ENCODE measurements at places on chromosomes 13 and 19. TPM values are rescaled to one million over a fixed set of nuclear protein-coding genes. Genes with fewer than 3 reads are reported as not detected.
A peak's percentile ranks its signal among the peaks of the same experiment; 100 is the strongest.

CEACAM1 gene
- not detected for total RNA-seq

RYR1 gene
- total RNA-seq = under 0.01 TPM

- peak; percentile 95 for DNase-seq
- no peak overlapping the region for H3K27ac ChIP-seq
- no peaks in the 10 kb centered on the region for H3K36me3 ChIP-seq
- no peak overlapping the region for H3K4me3 ChIP-seq
- H3K27me3 ChIP-seq = peaks cover 7% of the 10 kb centered on the region
Observed at GRCh38 chr19:6718741-6719539, 1.5 kb downstream of the C3 start.

CDX2 gene
- total RNA-seq = not detected

DNA sequence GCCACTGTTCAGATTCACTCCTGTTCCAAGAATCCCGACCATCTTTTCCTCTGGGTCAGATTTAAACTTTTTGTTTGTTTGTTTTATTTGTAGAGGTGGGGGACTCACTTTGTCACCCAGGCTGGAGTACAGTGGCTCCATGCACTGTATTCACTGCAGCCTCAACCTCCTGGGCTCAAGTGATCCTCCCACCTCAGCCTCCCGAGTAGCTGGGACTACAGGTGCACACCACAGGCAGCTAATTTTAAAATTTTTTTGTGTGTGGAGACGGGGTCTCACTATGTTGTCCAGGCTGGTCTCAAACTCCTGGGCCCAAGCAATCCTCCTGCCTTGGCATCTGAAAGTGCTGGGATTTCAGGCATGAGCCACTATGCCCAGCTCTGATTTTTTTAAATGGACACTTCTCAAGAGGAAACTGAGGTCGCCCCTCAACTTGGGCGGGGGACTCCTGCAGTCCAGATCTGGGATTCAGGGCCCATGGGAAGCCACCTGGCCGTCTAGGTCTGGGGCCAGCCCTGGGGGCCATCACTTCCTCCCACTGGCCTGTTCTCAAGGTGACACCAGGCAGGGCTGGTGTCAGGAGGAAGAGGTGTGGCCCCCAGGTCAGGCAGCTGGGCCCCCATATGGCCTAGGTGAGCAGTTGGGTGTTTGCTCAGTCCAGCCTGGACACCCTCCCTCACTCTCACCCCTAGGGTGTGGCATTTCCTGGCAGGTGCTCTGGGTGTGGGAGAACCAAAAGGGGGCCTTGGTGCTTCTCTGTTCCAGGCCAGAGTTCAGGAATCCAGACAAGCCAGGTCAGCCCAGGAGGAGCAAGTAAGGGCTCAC, 1.3 kb downstream of the B3GNT3 start:
- no peaks in the 10 kb centered on the region for H3K4me1 ChIP-seq
- no peak overlapping the region for H3K4me3 ChIP-seq
- peaks cover 31% of the 10 kb centered on the region for H3K27me3 ChIP-seq
- DNase-seq = peak; percentile 41

DNA sequence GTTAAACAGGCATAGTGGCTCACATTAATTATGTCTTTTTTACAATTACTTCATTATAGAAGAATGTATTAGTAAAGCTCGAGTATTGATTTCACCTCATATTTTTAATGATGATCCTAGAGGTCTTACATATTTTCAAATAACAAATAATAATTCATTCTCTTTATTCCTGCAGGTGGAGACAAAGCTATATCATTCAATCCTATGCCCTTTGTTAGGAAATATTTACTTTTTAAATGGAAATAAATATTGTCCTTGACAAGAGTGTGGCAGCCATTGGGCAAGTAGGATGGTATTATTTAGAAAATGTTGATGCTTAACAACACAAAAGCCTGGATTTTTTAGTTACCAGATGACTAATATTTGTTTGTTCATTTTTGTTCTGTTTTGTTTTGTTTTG, 127.6 kb downstream of the COG6 start:
- H3K27me3 ChIP-seq = no peaks in the 10 kb centered on the region
- DNase-seq = no peak
- H3K4me1 ChIP-seq = peaks cover 21% of the 10 kb centered on the region
- no peak overlapping the region for H3K27ac ChIP-seq
- H3K36me3 ChIP-seq = no peaks in the 10 kb centered on the region
- H3K4me3 ChIP-seq = no peak overlapping the region

GRCh38 chr13:80256352-80256932, 84.5 kb downstream of the SPRY2 start:
- no peak overlapping the region for H3K4me3 ChIP-seq
- no peaks in the 10 kb centered on the region for H3K36me3 ChIP-seq
- no peak for DNase-seq
- no peak overlapping the region for H3K27ac ChIP-seq

DNA sequence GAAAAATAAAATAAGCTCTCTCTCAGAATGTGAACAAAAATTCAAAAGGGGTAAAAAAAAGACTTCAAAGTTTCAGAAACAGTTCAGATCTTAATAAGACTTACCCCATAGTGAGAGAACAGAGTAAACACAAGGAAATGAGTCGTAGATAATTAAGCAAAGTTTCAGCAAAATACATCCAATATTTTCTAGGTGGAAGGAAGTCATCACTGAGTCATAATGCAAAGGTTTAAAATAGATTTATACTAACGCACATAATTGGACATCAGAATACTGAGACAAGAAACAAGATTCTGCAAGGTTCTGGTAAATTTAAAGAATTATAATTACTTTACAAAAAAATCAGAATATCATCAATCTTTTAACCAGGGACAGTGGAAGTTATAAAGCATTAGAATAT, 1370.7 kb upstream of the ATXN8OS start:
- H3K4me3 ChIP-seq = no peak overlapping the region
- H3K27ac ChIP-seq = no peak overlapping the region
- DNase-seq = no peak
- no peaks in the 10 kb centered on the region for H3K36me3 ChIP-seq

DNA sequence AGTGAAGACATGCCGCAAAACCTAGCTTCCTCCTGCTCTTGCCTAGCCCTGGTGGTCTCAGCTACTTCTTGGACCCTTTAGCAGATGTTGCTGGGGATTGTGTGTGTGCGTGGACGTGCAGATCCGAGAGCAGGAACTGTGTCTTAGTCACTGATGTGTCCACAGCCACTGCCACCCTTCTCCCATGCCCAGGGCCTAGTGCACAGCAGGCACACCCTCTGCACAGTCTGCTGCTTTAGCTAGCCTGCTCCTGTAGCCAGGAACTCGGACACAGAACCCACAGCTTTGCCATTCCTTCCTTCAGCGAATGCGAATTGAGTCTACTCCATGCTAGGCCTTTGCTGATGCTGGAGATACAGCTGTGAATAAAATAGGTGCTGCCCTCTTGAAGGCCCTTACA, 2.3 kb downstream of the CLPTM1 start:
- H3K27me3 ChIP-seq = no peaks in the 10 kb centered on the region
- peak; percentile 35 for DNase-seq
- peaks cover 7% of the 10 kb centered on the region for H3K36me3 ChIP-seq
- no peak overlapping the region for H3K4me3 ChIP-seq
- no peak overlapping the region for H3K27ac ChIP-seq

DNA sequence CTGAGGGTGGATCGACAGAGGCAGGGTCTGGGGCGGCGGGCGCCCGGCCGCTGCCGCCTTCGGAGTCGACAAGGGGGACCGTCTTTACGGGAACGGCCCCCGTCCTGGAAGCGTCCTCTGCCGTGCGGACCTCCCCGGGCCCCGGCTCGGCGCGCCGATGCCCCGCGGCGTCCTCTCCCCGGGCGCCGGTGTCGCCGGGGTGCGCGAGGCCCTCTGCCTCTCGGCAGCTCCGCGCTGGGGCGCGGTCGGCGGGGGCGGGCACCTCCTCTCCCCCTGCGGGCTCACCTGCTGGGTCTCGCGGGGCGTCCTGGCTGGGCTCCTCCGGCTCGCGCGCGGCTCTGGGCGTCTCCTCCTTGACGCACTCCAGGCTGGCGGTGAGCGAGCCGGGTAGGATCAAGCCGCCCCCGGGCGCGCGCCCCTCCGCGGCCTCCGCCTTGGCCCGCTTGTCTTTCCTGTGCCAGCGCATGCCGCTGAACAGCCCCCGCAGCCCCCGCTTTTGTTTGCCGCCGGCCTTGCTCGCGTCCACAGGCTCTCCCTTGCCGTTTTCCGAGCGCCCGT, 1.5 kb downstream of the AMER2 start:
- no peak for DNase-seq
- H3K27me3 ChIP-seq = peaks cover 43% of the 10 kb centered on the region
- no peaks in the 10 kb centered on the region for H3K4me1 ChIP-seq
- H3K36me3 ChIP-seq = no peaks in the 10 kb centered on the region
- H3K4me3 ChIP-seq = no peak overlapping the region
- no peak overlapping the region for H3K27ac ChIP-seq

DNA sequence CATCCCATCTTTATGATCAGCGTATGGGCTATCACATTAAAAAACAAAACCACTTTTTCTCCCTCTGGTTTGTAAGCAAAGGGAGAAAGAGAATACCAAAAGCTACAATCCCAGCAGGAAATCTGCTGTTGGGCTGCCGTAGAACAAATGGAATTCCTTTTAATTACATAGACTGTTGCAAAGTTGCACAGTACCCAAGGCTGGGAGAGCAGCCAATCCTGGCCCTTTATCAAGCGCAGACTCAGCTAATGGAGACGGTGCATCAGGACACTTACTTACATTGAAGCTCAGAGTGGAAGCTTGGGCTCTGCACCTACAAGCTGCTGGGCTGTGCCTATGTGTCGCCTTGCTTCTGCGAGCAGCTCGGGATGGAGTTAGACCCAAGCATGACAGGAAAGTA, 15.2 kb downstream of the CCNA1 start:
- no peaks in the 10 kb centered on the region for H3K36me3 ChIP-seq
- DNase-seq = no peak
- H3K27me3 ChIP-seq = peaks cover 4% of the 10 kb centered on the region

GRCh38 chr13:48783695-48784230, 130.0 kb downstream of the CYSLTR2 start:
- H3K36me3 ChIP-seq = no peaks in the 10 kb centered on the region
- peak overlapping the region; percentile 40 for H3K27ac ChIP-seq
- no peak overlapping the region for H3K4me3 ChIP-seq
- H3K4me1 ChIP-seq = peaks cover 14% of the 10 kb centered on the region
- DNase-seq = no peak
- no peaks in the 10 kb centered on the region for H3K27me3 ChIP-seq

NXNL1 gene
- total RNA-seq = not detected

- H3K27ac ChIP-seq = peak overlapping the region; percentile 29
- H3K36me3 ChIP-seq = no peaks in the 10 kb centered on the region
- H3K27me3 ChIP-seq = no peaks in the 10 kb centered on the region
- H3K4me3 ChIP-seq = peak overlapping the region; percentile 8
- peaks cover 28% of the 10 kb centered on the region for H3K4me1 ChIP-seq
Observed at GRCh38 chr13:35891507-35892441, 239.4 kb downstream of the DCLK1 start.

DNA sequence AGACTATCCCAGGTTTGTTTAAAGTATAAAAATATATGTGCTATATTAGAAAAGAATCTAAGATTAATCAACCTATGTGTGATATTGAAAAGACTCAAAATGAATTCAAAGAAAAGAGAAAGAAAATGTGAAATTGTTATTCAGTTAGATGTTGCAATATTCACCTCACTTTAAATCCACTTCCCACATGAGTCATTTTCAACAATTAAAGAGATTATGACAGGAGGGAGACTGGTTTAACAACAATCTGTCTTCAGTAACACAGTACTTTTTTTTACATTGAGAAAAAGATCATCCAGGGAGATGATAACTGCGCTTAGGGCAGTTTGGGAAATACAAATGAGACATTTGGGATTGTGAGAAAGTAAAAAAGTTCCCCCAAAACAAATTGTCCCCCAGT, 1246.2 kb downstream of the SLITRK1 start:
- no peak overlapping the region for H3K27ac ChIP-seq
- no peaks in the 10 kb centered on the region for H3K4me1 ChIP-seq
- no peaks in the 10 kb centered on the region for H3K36me3 ChIP-seq

GRCh38 chr13:98537740-98538139, 39.2 kb downstream of the STK24 start:
- H3K4me1 ChIP-seq = peaks cover 34% of the 10 kb centered on the region
- no peaks in the 10 kb centered on the region for H3K27me3 ChIP-seq
- H3K36me3 ChIP-seq = no peaks in the 10 kb centered on the region
- H3K4me3 ChIP-seq = no peak overlapping the region
- H3K27ac ChIP-seq = no peak overlapping the region

GRCh38 chr13:109665781-109666249, 120.6 kb downstream of the IRS2 start:
- DNase-seq = no peak
- H3K36me3 ChIP-seq = no peaks in the 10 kb centered on the region
- H3K27me3 ChIP-seq = no peaks in the 10 kb centered on the region

GRCh38 chr13:79780240-79780639, 299.3 kb downstream of the NDFIP2 start:
- no peaks in the 10 kb centered on the region for H3K36me3 ChIP-seq
- H3K27ac ChIP-seq = peak overlapping the region; percentile 74
- peak overlapping the region; percentile 62 for H3K4me3 ChIP-seq
- no peaks in the 10 kb centered on the region for H3K27me3 ChIP-seq
- peaks cover 37% of the 10 kb centered on the region for H3K4me1 ChIP-seq

FUT2 gene
- not detected for total RNA-seq

- no peak overlapping the region for H3K27ac ChIP-seq
- H3K4me1 ChIP-seq = peaks cover 16% of the 10 kb centered on the region
- H3K27me3 ChIP-seq = no peaks in the 10 kb centered on the region
- no peak overlapping the region for H3K4me3 ChIP-seq
- peak; percentile 77 for DNase-seq
Observed at GRCh38 chr19:10003271-10003670, 7.0 kb downstream of the COL5A3 start.

DNA sequence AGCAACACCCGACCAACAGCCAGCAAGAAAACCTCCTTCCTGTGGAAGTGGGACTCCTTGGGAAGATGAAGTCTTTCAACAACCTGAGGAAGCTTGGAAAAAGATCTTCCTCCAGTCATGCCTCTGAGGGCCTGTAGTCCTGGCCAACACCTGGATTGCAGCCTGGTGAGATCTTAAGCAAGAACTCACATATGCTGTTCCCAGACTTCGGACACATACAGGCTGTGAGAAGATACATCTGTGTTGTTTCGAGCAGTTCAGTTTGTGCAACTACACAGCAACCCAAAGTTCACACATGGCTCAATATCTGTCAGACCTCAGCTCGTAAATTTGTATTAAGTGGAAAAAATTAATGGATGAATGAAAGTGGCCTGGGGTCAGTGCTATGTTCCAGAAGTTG, 65.1 kb upstream of the UBAC2 start:
- no peaks in the 10 kb centered on the region for H3K36me3 ChIP-seq
- H3K27ac ChIP-seq = no peak overlapping the region
- DNase-seq = no peak

DNA sequence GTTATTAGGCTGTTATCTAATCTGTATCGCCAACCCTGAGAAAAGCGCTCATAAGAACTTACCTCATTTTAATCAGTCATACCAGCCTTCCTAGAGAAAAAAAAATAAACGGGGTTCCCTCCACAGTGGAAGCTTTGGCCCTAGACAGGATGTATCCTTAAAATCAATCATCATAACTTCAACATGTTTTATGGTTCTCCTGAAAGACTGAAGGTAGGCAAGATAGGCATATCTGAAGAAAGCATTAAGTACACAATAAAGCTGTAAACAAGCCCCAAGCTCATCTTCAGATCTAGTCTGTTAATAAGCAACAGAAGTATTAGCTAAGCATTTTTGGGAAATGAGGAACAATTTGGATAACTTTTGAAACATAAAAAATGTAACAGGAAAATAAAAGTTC, 18.7 kb upstream of the SERP2 start:
- H3K27me3 ChIP-seq = no peaks in the 10 kb centered on the region
- H3K4me3 ChIP-seq = no peak overlapping the region
- no peaks in the 10 kb centered on the region for H3K4me1 ChIP-seq
- H3K27ac ChIP-seq = no peak overlapping the region
- H3K36me3 ChIP-seq = no peaks in the 10 kb centered on the region
- DNase-seq = no peak

- H3K4me1 ChIP-seq = peaks cover 8% of the 10 kb centered on the region
- peaks cover 7% of the 10 kb centered on the region for H3K36me3 ChIP-seq
- peak; percentile 71 for DNase-seq
- no peaks in the 10 kb centered on the region for H3K27me3 ChIP-seq
Observed at GRCh38 chr19:57363688-57364181, 384 bp downstream of the TRAPPC2B start.
